ENCODE measurements at places on chromosomes 12 and 14. TPM values are rescaled to one million over a fixed set of nuclear protein-coding genes. Genes with fewer than 3 reads are reported as not detected.

DNA sequence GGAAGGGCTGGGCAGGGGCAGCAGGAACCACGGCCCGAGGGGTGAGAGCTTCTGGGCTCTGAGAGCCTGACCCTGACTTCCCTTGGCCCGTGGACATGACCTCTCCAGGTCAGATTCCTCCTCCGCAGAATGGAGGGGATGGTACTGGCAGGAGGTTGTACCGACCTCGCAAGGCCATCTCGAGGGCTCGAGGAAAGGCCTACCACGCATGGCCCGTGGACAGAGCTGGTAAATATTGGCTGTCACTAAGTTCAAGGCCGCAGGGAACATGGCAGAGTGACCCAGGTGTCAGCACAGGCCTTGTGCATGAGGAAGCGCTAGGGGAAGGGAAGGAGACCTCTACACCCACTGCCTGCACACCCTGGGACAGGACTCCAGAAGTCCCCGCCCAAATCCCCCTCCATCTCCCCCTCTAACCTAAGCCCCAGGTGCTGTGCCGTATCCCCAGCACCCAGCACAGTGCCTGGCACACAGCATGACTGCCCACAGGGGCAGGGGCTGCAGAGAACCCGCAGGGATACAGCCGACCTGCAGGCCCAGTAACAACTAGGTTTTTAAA lies 54.9 kb upstream of the PPP2R5C start:
- DNase-seq, result no peak

DNA sequence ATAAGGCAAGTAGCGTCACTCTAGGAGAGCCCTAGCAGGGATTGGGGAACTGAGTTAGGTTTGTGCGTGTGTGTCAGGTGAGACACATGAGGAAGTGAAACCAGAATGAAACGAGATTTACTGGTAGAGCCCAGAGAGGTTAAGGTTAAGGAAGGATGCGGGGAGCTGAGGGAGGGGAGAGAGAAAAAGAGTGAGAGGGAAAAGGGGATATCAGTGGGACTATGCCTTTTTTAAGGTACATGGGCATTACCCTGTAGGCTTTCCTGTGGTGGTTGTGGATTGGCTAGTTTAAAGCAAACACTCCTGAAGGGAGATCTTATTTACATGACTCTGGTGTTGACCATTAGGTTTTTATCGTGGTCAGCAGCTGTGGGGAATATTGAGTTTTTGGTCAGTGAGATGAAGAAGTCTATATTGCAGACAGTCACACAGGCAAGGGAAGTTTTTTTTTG lies 13.9 kb downstream of the ZDHHC17 start:
- DNase-seq, result peak; percentile 87

Gene TRIAP1
- total RNA-seq, result 25.9 TPM

DNA sequence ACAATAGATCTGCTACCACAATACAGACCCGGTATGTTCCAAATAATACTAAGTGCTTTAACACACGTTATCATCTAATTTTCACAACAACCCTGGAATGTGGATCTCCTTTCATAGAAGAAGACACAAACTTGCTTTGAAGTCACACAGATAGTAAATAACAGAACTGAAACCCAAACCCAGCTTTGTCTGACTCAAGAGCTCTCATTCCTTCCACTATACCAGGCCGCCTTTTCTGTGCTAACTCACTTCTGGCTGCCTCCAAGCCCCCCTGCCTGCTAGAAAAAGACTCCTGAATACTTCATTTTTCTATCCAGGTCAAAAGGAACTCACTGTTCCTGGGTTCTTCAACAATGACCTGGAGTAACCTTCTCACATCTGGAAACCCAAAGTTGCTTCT lies 37.8 kb downstream of the PRPF40B start:
- DNase-seq, result peak; percentile 70

GRCh38 chr12:105072888-105073488 lies 11.3 kb downstream of the ALDH1L2 start:
- DNase-seq, result peak; percentile 75

- no peak for DNase-seq
Measured at GRCh38 chr12:66055837-66056319, 74.7 kb downstream of the LLPH start.

- no peak for DNase-seq
Measured at GRCh38 chr14:23457587-23458445, 11.7 kb upstream of the NGDN start.

GRCh38 chr12:42446761-42447160 lies 120.8 kb downstream of the PPHLN1 start:
- no peak for DNase-seq

GRCh38 chr14:75025082-75025481 lies 22.4 kb downstream of the EIF2B2 start:
- no peak for DNase-seq

DNA sequence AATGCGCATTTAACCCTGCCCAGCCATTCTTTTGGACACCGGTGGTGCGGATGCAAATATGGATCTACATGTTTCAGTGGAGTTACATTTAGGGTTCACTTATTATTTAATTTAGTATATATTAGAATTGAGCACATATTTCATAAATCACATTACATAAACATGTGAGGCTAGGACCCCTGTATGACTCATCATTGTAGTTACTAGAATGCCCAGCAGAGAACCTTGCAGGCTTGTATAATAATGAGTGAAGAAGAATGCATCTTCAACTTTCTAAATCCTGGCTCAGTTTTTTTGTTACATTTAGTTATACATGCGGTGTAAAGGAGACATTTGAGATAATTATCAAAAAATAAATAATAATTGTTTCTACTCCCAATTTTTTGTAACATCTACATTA lies 369.0 kb downstream of the ATP23 start:
- no peak for DNase-seq

Gene SLC38A4
- not detected for total RNA-seq

GRCh38 chr12:30926243-30927221 lies at the start of gene TSPAN11:
Gene TSPAN11 (plus strand): TSS chr12:30926748. CDS start chr12:30953992, 27,244 bp downstream.
- DNase-seq, result no peak
